CD4-positive, alpha-beta T cell treated with Interleukin-21 for 1 hour (primary cell): ENCODE measurements at places on chromosomes 12 and 14.
A peak's percentile ranks its signal among the peaks of the same experiment; 100 is the strongest.

DNA sequence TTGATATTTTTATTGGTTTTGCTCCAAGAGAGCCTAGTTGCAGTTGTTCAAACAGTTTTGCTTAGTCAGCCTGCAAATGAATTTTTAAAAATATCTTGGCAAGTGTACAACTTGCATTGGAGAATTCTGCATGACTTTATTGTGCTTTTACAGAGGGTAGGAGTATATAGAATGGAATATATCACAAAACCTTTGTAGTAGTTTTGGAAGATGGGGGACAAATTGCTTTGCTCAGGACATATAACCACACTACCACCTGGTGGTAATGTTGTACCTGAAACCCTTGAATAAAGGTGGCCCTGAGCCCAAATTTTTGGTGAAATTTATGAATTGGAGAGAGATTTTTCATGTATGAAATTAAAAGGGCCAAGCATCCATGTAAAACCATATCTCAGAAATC is 645.2 kb downstream of the MED13L start:
- no peak for DNase-seq

DNA sequence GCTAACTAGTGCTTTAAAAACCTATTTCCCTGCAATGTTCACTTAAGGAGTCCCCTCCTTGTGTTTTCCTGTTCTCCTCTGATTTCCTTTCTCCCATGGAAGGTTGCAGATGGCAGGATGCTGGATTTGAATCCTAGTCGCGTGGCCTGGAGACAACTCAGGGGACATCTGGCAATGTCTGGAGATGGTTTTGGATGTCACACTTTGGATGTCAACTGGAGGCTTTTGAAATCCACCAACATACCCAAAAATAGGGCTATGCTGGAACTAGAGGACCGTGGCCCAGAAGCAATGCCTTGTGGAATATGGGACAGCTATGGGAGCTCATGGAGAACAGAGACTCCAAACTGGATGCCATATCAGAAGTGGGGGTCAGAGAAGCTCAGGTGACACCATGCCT is 95.8 kb upstream of the NOS1 start:
- DNase-seq, result no peak

DNA sequence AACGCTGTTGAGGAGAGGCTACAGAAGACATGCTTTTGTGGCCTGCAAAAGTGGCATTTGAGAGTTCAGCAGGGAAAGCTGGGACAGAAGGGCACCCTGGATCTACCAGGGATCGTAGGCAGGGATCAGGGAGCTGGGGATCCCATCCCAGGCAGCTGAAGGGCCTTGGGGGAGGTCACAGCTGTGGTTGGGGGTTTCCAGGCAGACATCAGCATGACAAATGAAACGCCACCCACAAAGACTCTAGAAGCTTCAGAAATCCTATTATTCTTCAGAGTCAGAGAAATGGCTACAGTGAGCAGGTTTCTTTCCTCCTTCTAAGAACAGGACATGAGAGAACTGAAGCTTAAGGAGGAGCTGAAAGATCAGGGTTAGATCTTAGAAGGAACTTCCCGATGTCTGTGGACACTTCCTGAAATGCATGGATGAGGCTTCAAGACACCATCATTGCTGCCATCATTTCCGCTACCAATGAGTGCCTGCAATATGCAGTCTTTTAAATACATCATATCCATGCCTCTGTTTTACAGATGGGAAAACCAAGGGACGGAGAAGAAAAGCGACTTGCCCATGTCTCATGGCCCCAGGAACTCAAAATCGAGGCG is 104.3 kb downstream of the RBM19 start:
- DNase-seq, result no peak

DNA sequence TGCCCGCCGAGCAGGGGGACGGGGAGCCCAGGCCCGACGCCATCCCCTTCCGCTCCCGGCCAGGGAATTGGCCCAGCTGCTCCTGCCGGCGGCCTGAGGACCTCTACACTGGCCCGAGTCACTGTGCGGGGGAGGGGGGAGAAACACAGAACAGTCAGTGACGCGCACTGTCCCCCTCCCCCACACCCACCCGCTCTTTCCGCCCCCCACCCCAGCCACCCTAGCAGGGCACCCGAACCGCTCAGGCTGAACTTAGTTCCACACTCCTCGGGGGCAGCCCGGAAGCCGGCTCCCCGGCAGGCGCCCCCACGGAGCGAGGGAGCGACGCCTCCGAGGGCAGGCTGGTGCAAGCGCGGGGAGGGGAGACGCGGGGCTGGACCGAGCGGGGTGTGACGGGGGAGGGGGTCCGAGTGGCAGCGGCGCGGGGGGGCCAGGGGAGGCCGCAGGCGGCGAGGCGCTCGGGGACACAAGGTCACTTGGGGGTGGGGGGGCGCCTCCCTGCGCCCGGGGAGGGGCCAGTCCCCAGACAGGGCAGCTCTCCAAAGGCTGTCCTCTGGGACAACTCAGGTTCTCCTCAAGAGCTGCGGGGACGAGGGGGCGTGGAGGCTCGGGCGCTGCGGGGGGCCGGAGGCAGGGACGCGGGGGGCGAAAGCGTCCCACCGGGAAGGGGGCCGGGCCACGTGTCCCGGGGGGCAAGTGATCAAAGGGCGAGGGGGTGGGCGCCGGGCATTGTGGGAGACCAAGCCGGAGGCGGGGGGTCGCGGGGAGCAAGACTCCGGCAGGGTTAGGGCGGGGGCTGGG is 648 bp downstream of the CHD4 start:
- peak; percentile 75 for DNase-seq

- no peak for DNase-seq
Measured at GRCh38 chr14:96748362-96748761, 48.8 kb upstream of the VRK1 start.

DNA sequence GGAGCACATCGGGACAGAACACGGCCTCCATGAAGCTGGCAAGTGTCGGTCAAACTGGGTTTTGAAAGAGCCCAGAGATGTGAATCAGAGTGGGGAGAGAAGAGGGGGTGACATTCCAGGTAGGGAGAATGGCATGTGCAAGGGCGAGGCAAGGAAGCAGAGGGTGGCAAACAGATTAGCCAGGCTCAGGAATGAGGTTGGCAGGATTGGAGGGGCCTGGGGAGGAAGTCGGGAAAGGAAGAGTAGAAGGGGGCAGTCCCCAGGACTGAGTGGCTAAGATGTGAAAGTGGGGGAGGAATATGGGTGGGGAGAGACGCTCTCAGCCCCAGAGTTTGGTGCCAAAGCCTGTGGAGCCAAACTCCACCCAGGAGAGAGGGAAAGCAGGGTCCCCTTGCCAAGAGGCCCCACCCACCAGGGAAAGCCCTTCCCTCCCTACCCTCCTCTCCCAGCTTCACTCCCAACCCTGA is 5.5 kb upstream of the HDAC7 start:
- DNase-seq, result no peak

DNA sequence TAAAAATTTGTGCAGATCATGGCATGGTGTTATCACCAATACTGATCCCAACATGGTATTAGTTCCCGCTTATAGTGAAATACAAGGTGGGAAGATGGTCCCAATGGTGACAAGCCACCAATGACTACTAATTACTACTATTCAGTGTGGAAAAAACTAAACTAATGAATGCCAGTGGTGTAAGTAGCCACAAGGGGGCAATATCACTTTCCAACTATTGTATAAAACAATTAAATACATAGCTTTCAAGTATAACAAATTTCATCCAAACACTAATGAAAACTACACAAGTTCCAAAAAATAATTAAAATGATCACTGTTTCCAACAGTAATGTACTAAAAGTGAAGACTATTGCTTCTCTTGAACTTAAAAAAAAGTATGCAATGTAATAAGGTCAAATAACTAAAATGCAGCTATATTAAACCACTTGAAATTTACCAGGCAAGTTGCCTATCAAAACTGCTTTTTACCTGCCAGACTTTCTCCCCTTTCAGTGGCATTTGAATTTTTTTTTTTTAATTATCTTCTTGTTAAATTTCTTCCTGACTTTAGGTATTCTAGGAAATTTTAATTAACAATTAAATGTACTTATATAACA is 58.0 kb downstream of the PAPLN start:
- DNase-seq, result peak; percentile 52

DNA sequence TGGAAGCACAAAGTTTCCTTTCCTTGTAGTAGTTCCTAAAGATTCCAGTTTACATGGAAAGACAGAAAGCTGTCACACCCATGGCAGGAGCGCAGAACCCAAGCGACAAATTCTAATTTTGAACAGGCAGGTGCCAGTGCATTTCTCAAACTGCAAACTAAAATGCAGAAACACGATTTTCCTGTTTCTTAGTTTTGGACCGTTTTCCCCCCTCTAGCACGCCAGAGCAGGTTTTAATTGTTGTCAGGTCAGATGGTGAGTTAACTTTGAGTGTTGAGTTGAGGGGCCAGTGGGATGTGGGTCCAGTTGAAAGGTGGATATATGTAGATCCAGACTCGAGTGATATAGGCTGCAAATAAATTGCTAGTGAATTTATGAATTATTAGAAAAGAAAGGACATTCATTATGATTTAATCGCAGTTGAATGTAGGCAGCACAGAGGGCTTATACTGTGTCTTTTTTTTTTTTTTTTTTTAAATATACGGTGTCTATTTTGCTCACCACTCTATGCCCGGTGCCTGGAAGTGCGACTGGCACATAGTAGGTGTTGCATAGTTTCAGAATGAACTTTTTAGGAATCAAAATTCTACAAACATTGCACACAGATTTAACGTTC is 909 bp upstream of the ETFBKMT start:
- DNase-seq, result no peak

DNA sequence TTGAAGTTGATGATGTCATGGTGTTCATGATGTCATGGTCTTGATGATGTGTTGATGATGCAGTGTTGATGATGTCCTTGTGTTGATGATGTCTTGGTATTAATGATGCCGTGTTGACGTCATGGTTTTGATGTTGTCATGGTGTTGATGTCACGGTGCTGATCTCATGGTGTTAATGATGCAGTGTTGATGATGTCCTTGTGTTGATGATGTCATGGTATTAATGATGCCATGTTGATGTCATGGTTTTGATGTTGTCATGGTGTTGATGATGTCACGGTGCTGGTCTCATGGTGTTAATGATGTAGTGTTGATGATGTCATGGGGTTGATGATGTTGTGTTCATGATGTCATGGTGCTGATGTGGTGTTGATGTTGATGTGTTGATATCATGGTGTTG is 48.0 kb upstream of the RIMBP2 start:
- DNase-seq, result no peak

GRCh38 chr14:40362856-40363255 is 930.6 kb upstream of the FBXO33 start:
- no peak for DNase-seq

DNA sequence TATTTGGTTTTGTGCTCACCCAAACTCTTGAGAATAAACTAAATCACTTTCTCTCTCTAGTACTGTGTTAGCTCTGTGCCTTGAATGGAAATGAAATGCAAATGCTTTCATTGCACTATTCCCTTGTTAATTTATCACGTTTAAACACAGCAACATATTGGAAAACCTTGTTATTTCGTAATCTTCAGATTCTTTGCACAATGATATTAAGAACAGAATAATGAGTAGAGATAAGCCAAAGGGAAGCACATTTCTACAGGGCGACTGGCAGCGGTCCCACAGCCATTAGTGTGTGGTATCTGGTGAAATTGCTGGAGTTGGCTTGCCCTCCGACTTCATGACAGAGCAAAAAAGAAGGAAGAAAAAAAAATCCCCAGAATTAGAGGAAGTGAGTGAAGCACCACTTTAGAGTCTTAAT is 166.1 kb upstream of the E2F7 start:
- DNase-seq, result no peak

- no peak for DNase-seq
Measured at GRCh38 chr14:60970146-60970545, 10.7 kb downstream of the TRMT5 start.

DNA sequence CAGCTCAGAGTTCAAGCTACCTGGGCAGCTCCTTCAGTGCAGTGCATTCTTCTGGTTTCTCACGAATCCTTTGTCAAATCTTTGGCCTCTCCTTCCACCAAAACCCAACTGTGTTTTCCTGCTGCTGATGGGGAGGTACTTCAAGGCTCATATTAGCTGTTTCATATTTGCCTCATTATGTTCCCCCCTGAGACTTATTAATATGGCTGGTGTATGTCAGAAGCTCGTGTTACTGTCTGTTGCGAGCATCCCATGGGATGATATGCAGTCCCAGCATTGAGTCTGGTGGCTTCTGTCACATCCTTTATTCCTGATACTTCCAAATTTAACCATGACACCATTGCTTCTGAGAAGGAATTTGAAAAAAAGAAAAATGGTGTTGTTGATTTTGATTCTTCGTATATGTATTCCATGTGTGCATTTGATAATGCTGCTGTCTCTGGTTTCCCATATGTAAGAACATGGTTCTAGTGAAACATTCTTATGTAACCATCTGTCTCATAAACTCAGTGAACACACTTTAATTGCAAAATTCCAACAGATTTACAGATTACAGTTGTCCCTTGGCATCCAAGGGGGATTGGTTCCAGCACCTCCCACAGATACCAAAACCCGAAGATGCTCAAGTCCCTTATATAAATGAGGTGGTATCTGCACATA is 149.1 kb downstream of the KICS2 start:
- no peak for DNase-seq

GRCh38 chr12:116635487-116635886 is 76.3 kb downstream of the MAP1LC3B2 start:
- DNase-seq, result no peak

DNA sequence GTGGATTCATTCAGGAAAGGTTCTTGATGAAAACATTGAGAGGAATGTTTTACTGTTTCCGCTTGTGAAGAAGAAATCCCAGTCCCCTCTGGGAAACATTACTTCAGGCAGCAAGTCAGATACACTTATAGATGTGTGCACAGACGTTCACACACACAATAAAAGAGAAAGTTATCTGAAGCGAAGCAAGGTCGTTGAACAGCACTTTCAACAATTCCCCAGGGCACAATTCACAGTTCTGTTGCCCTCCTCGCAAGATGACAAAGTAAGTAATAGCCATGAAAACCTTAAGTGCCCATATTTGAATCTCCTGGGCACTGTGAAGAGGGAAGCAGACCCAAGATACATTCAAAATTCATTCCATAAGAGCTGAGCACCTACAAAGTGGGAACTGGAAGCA is 156.6 kb upstream of the CAND1 start:
- no peak for DNase-seq

- DNase-seq, result no peak
Measured at GRCh38 chr12:13128291-13128965, 25.0 kb upstream of the GSG1 start.

- DNase-seq, result no peak
Measured at GRCh38 chr14:94868772-94869072, 98.8 kb upstream of the GSC start.

DNA sequence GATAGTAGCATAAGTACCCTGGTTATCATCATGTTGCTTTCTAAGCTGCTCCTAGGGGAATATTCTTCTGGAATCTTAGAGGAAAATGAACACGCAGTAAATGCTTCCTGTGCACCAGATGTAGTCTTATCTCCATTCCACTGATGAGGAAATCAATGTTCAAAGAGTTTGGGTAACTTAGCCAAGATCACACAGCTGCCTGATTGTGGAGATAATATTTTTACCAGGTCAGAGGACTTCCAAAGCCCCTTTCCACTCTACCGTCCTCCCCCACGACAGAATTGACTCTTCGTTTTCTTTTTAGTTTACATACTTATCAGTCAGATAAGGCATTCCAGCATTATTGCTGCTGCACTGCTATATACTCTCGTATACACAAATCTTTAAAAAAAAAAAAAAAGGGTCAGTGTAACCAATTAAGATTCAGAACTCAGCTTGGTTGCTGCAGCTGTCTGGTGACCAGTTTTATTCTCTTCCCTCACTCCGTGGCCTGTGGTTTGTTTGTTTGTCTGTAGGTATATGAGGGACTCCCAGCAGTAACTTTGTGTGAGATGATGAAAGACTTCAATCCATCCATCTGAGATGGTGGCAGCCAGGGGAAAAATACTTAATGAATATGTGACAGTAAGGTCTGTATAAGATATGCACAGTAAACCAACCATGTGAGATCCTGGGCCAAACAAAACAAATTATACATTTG is 110.5 kb downstream of the TGFB3 start:
- DNase-seq, result no peak

- DNase-seq, result peak; percentile 63
Measured at GRCh38 chr14:92568621-92569479, 55.3 kb downstream of the RIN3 start.
